ENCODE measurements at places on chromosomes 12 and 14. TPM values are rescaled to one million over a fixed set of nuclear protein-coding genes. Genes with fewer than 3 reads are reported as not detected.
A peak's percentile ranks its signal among the peaks of the same experiment; 100 is the strongest.

The MAPK1IP1L gene
- 22.3 TPM for total RNA-seq

The ERP27 gene
- total RNA-seq: 0.13 TPM

The LMNTD1 gene
- 0.18 TPM for total RNA-seq

The SERPINA4 gene
- total RNA-seq: 0.04 TPM

The SERPINA12 gene
- total RNA-seq: not detected

The SDR9C7 gene
- 0.22 TPM for total RNA-seq

The TMPRSS12 gene
- total RNA-seq: not detected

The POU6F1 gene
- 4.6 TPM for total RNA-seq

- no peak overlapping the region for H3K4me3 ChIP-seq
- DNase-seq: no peak
- peaks cover 53% of the 10 kb centered on the region for H3K27me3 ChIP-seq
- no peaks in the 10 kb centered on the region for H3K36me3 ChIP-seq
- no peaks in the 10 kb centered on the region for H3K4me1 ChIP-seq
These were observed 29.5 kb downstream of the RIMBP2 start for GRCh38 chr12:130686511-130686991.

DNA sequence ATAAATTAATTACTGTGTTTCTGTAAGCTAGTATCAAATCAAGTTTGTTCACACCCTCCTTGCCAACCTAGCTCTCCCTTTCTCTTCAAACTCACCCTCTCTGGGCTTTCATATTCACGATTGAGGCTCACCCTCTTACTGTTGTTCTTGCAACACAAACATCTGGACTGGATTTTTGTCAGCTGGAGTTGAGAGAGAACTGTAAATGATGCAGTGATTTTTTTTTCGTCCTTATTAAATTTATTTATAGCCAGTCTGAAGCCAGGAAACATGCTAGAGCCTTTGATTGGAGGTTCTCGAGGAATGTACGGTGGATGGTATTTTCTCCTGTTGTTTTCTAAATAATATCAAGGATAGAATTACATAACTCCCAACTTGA, 485.1 kb downstream of the ZFP36L1 start:
- DNase-seq: peak; percentile 97
- no peak overlapping the region for H3K4me3 ChIP-seq
- H3K27ac ChIP-seq: peak overlapping the region; percentile 89
- no peaks in the 10 kb centered on the region for H3K36me3 ChIP-seq
- H3K4me1 ChIP-seq: peaks cover 17% of the 10 kb centered on the region

GRCh38 chr14:23551266-23552028, at the start of gene ZFHX2:
Gene ZFHX2, minus strand, starts transcription at chr14:23551765. Its CDS starts 16,440 bp downstream, at chr14:23535325.
- H3K4me1 ChIP-seq: peaks cover 13% of the 10 kb centered on the region
- DNase-seq: peak; percentile 81
- peaks cover 26% of the 10 kb centered on the region for H3K27me3 ChIP-seq
- no peaks in the 10 kb centered on the region for H3K36me3 ChIP-seq
- H3K27ac ChIP-seq: peak within 1 kb of the TSS; percentile 9
- H3K4me3 ChIP-seq: peak within 1 kb of the TSS; percentile 60

GRCh38 chr14:70893858-70894291, 13.4 kb upstream of the PCNX1 start:
- peaks cover 7% of the 10 kb centered on the region for H3K4me1 ChIP-seq
- H3K4me3 ChIP-seq: no peak overlapping the region
- H3K36me3 ChIP-seq: no peaks in the 10 kb centered on the region
- no peak overlapping the region for H3K27ac ChIP-seq
- peaks cover 2% of the 10 kb centered on the region for H3K27me3 ChIP-seq

- no peaks in the 10 kb centered on the region for H3K36me3 ChIP-seq
- H3K4me3 ChIP-seq: no peak overlapping the region
- H3K27ac ChIP-seq: no peak overlapping the region
These were observed 178.4 kb downstream of the KCNA5 start for GRCh38 chr12:5222011-5222461.

DNA sequence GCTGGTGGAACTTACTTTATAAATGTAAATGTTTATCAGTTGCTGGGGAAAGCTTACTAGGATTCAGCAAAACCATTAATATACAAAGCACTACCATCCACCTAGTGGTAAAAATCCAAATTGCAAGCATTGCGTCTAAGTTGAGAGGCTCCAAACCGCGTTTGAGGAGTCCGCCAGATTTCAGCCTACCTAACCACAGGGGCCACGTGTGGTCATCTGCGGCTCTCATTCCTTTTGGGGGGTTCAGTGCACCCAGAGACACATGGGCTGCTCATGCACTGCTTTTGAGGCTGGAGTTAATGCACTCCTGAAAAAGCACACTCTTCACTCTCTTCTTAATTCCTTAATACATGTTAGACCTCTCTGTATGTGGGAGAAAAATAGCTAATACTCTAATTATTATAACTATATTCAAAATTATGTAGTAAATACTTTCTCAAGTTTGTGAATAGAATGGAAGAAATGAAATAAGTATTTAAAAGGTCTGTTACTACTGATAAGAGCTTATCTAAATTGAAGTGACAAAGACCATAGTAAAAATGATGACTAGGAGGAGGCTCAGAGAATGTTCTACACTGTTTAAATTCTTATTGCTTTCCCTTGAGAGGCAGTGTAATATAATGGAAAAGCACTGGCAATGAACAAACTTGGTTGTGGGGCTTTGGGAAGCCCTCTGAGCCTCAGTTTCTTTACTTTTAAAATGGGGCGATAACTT, 41.4 kb upstream of the MANSC4 start:
- H3K27me3 ChIP-seq: no peaks in the 10 kb centered on the region
- DNase-seq: peak; percentile 85

GRCh38 chr12:64450711-64451486, 1.0 kb upstream of the TBK1 start:
- H3K36me3 ChIP-seq: peaks cover 12% of the 10 kb centered on the region
- peak; percentile 25 for DNase-seq
- peak overlapping the region; percentile 98 for H3K4me3 ChIP-seq
- peak overlapping the region; percentile 94 for H3K27ac ChIP-seq
- no peaks in the 10 kb centered on the region for H3K27me3 ChIP-seq

- H3K4me1 ChIP-seq: peaks cover 3% of the 10 kb centered on the region
- H3K27ac ChIP-seq: no peak overlapping the region
- H3K36me3 ChIP-seq: peaks cover 46% of the 10 kb centered on the region
- no peak for DNase-seq
- no peaks in the 10 kb centered on the region for H3K27me3 ChIP-seq
- H3K4me3 ChIP-seq: no peak overlapping the region
These were observed 5.2 kb downstream of the PGAM5 start for GRCh38 chr12:132715874-132716273.

- H3K36me3 ChIP-seq: peaks cover 10% of the 10 kb centered on the region
- H3K4me3 ChIP-seq: no peak overlapping the region
- H3K27me3 ChIP-seq: no peaks in the 10 kb centered on the region
- H3K4me1 ChIP-seq: peaks cover 27% of the 10 kb centered on the region
These were observed 5.8 kb downstream of the FBXL14 start for GRCh38 chr12:1588575-1588947.

- peak within 1 kb of the TSS; percentile 88 for H3K4me3 ChIP-seq
- peak; percentile 82 for DNase-seq
- peaks cover 27% of the 10 kb centered on the region for H3K36me3 ChIP-seq
- peaks cover 8% of the 10 kb centered on the region for H3K27me3 ChIP-seq
- H3K27ac ChIP-seq: peak within 1 kb of the TSS; percentile 90
These were observed at the start of gene P3H3 for GRCh38 chr12:6827982-6828780. Gene P3H3, plus strand, starts transcription at chr12:6828407. Its CDS starts 34 bp downstream, at chr12:6828441.

GRCh38 chr12:33602515-33602914, 162.9 kb upstream of the SYT10 start:
- H3K36me3 ChIP-seq: no peaks in the 10 kb centered on the region
- no peaks in the 10 kb centered on the region for H3K4me1 ChIP-seq
- DNase-seq: no peak

DNA sequence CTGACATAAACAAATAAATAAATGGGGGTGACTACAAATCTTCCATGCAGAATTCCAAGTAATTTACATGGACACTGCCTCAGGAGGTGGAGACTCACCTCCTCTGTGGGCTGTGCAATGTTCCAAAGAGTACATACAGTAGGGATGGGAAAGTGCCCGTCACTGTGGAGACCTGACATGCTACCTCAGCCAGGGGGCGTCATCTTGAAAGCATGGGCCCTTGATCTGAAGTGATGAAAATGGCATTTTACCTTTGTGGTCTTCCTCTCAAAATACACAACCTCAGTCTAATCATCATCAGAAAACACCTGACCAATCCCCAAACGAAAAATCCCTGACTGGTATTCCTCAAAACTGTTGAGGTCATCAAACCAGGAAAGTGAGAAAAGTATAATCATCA, 48.4 kb downstream of the ANAPC7 start:
- DNase-seq: no peak
- H3K4me3 ChIP-seq: no peak overlapping the region
- no peaks in the 10 kb centered on the region for H3K4me1 ChIP-seq
- no peaks in the 10 kb centered on the region for H3K27me3 ChIP-seq
- peaks cover 16% of the 10 kb centered on the region for H3K36me3 ChIP-seq
- no peak overlapping the region for H3K27ac ChIP-seq

DNA sequence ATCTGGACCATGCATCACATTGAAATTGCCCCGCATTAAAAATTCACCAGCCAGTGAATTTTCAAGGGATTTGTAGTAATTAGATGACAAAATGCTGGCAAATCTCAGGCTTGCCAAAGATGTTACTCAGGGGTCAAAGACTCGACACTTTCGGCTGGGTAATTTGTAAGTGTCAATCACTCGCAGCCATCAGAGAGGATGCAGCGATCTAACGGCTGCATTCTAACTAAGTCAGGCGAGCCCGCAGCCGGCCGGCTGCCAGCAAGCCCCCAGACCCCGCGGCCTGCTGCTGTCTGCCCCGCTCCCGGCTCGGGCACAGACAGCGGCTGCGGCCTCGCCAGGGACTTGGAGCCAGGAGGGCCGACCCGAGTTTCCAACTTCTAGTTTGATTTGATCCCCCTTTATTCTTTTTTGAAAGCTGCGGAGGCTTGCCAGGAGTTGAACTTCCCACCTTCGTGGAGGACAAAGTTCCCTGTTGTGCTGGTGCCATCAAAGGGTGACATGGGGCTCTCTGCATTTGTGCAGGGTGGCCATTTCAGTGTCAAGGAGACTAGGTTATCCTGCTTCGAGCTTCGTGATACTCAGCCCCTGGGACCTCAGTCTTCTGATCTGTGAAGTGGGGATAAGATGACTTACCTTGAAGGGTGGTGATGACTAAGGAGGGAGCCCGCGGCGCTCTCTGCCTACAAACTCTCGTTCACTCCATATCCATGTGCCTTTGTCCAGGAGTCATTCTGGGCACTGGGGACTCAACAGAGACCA, 169.9 kb downstream of the RBM19 start:
- no peaks in the 10 kb centered on the region for H3K36me3 ChIP-seq
- no peak overlapping the region for H3K27ac ChIP-seq
- no peak overlapping the region for H3K4me3 ChIP-seq
- no peak for DNase-seq
- H3K4me1 ChIP-seq: no peaks in the 10 kb centered on the region
- H3K27me3 ChIP-seq: peaks cover 5% of the 10 kb centered on the region

DNA sequence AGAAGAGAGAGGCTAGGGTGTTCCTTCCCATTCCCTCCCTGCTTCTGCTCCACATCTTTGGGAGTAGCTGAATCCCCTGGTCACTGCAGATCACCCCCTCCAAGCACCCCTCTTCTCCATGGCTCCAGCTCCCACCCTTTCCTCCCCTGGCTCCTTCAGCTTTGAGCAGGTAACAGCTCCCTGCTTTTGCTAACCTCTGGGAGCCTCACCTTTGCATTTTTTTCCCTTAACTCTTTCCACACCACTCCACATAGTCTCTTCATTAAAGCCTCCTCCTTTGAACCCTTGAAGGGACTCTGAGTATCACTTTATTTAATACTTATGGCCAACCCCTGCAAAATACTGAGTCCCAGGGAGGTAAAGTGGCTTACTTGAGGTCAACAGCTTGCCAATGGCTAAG, 25.7 kb upstream of the SERPINA6 start:
- H3K27me3 ChIP-seq: peaks cover 12% of the 10 kb centered on the region
- no peak overlapping the region for H3K27ac ChIP-seq
- H3K36me3 ChIP-seq: no peaks in the 10 kb centered on the region
- H3K4me3 ChIP-seq: no peak overlapping the region

DNA sequence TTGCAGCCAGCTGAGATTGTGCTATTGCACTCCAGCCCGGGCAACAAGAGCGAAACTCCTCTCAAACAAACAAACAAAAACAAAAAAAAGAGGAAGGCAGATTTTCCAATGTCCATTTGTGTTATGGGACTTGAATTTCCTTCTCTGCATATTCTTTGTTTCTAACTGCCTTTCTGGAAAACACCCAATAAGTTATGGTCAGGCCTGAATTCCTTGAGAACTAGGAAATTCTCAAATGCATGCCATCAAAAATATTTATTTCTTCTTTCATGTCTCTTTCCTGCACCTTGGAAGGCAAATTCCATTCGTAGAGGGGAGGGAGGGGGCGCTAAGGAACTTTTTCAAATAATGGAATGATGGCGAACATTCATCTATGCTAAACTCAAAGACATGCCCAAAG, 117.6 kb upstream of the TMCC3 start:
- DNase-seq: peak; percentile 79
- no peaks in the 10 kb centered on the region for H3K36me3 ChIP-seq

DNA sequence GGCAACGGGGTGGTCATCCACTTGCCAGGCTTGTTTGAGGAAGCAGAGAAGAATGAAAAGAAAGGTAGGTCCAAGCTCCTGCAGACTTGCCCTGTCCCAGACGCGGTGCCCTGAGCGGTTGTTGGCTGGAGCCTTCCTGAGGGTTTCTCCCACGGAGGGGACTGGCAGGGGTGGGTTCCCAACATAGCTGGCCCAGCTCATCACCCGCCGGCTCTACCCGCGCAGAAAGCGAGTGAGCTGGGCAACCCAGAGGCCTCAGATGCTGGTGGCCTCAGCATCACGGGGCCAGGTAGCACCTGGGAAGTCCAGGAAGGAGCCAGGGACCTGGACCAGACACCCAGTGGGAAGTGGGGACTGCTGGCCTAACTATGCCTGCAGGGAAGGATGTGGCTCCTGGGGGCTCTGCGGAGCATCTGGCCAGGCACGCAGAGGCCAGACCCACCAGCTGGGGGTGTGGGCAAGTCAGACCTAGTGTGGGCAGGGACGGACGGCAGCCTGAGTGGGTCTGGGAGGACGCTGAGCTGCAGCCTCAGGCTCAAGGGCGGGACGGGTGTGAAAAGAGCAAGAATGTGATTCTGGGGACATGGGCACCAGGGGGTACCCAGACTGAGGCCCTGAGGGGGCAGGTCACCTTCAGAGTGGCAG, 14.4 kb upstream of the SIVA1 start:
- H3K4me3 ChIP-seq: no peak overlapping the region
- H3K27me3 ChIP-seq: no peaks in the 10 kb centered on the region

GRCh38 chr12:126830778-126831680, 1435.9 kb upstream of the TMEM132C start:
- DNase-seq: no peak
- no peak overlapping the region for H3K27ac ChIP-seq
- no peaks in the 10 kb centered on the region for H3K27me3 ChIP-seq
- no peak overlapping the region for H3K4me3 ChIP-seq
- H3K4me1 ChIP-seq: no peaks in the 10 kb centered on the region

DNA sequence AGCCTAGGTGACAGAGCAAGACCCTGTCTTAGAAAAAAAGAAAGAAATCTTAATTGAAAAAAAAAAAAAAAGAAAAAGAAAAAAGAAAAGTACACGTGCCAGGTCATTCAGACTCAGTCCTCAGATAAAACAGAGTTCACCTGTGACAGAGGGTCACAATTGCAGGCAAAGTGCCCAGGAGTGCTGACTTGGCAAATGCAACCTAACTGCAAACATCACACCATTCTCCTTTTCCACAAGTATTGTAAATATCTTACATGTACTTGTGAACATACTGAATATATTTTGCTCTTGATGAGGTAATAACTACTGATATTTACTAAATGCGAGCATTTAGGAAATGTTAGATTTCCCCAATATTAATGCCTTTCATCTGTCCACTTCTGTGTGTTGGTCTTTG, 9.0 kb upstream of the COL2A1 start:
- no peaks in the 10 kb centered on the region for H3K4me1 ChIP-seq
- no peaks in the 10 kb centered on the region for H3K36me3 ChIP-seq
- no peak overlapping the region for H3K27ac ChIP-seq
- DNase-seq: no peak

- H3K27me3 ChIP-seq: no peaks in the 10 kb centered on the region
- H3K4me3 ChIP-seq: no peak overlapping the region
- no peak for DNase-seq
These were observed 24.5 kb downstream of the PDZRN4 start for GRCh38 chr12:41212625-41213024.
